Foreskin melanocyte (primary cell): ENCODE measurements at places on chromosomes 2 and 18.

DNA sequence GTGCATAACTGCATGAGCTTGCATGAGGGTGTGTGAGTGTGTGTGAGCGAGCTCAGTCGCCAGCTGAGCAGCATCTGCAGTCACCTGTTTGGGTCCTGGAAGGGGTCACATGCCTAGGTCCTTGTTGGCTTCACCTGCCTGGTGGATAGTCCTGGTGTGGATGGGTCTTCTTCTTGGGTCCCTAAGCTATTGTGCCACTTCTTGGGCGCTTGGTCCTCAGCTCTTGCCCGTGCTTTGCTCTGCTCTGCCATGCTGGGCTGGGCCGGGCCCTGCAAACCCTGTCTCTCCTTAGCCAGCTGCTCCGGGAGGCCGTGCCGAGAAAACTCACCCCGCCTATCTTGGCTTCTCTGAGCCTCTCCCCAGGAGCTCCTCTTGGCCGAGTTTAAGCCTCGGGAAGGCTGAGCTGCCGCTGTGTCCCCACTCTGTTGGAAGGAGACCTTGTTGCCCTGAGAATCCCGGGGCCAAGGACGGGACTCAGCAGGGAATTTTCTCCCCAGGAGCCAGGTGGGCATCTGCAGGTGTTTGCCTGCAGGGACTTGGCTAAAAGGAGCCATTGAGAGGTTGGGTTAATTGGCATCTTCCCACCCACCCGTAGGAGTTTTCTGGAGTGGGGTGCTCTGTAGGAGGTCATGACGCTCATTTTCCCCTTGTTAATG is 300.8 kb downstream of the NDUFA10 start:
- no peak for DNase-seq

GRCh38 chr2:58182527-58182926 is 58.6 kb downstream of the FANCL start:
- no peak for DNase-seq

GRCh38 chr2:219664944-219665343 is 37.5 kb downstream of the SLC4A3 start:
- no peak for DNase-seq

DNA sequence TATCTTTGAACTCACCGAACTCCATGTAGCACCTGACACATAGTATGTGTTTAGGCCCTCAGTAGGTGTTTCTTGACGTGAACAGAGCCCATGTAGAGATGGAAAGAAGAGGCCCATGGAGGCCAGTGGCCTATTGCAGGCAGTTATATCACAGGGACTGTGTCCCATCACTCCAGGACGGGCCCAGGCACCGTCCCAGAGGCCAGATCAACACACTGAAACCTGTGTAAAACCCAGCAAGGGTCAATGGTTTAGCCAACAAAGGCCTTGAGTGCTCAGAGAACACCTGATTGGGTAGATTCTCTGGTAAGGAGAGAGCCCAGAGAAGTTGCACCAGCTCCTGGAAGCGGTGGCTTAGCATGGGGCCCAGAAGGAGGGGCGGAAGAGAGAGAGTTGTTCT is 82.8 kb downstream of the INHBB start:
- DNase-seq: no peak

DNA sequence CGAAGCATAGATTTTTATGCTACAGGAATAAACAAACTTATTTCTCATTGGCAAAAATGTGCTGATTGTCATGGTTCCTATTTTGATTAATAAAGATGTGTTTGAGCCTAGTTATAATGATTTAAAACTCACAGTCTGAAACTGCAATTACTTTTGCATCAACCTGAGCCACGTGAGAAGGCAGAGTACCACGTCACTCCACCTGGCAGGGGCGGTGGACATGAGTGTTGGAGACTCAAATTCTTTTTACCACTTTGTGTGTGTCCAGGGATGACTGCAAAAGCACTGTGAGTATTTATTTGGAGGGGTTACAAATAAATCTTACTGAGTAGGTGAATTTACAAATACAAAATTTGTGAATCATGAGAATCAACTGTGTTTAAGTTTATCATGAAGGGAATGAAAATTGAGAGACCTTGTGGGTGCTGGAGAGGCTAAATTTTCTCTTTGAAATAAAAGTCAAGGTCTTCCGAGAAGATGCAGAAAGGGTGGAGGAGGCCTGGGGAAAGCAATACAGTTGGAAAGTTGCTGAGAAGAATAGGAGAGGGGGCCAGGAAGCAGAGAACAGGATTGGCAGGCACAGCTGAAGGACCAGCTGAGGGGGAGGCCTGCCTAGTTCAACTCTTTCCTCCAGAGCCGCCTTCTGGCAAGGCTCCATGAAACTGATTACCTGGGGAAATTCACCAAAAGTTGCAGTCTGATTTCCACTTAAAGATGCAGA is 316.4 kb downstream of the MYCN start:
- no peak for DNase-seq

DNA sequence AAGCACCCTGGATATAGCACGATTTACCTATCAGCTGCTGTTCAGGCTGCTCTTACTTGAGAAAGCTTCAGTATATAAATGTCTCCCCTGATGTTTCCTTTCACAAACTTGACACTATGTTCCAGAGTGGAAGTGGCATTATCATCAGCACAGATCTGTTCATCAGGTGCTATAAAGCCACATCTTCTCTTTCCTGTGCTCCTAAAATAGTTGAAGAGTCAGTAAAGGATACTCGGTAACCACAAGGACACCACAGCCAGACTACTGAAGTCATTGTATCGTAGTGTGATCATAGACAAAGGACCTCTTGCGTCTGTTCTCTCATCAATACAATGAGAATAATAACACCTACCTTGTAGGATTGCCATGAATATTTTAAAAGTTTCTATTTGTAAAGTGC is 841.0 kb upstream of the CELF4 start:
- DNase-seq: no peak

GRCh38 chr18:9691235-9691634 is 16.9 kb upstream of the RAB31 start:
- DNase-seq: no peak

DNA sequence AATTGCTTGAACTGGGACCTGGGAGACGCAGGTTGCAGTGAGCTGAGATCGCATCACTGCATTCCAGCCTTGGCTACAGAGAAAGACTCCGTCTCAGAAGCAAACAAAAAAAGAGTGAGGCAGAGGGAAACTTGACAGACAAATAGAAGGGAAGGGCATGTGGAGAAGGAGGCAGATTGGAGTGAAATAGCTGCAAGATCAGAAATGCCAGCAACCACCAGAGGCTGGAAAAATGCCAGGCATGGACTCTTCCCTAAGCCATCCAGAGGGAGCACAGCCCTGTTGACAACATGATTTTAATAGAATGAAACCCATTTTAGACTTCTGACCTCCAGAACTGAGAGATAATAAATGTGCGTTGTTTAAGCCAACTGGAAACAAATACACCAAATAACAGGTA is 447.2 kb upstream of the SPHKAP start:
- DNase-seq: no peak
